ENCODE measurements at places on chromosomes 16 and 17.
A peak's percentile ranks its signal among the peaks of the same experiment; 100 is the strongest.

DNA sequence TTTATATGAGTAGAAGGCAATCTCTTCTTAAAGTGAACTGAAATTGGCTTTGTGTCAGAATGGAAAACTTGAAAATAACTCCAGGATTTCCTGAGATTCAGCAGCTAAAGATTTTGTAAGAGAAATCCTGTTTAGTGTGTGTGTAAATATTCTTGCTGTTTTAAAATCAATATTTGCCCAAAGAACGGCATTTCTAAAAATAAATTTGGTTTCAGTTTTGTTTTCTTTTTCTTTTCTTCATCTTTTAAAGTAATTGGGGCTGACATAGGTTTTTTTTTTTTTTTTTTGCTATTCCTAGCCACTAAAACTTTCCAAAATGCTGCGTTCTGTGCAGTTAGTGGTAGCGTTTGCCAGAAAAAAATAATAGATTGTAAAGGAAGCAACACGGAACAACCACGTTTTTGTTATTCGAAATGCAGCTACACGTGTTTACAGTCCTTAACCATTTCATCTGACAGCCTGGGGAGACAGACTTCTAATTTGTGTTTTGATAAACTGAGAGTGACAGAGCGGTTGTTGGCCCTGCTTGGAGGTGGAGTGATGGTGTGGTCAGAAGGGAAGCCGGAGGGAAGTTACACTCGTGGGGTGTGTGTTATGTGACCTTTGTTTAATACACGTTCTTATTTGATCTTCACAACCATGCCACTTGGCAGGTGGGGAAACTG, 21.6 kb upstream of the SMPD3 start:
- no peak for DNase-seq

DNA sequence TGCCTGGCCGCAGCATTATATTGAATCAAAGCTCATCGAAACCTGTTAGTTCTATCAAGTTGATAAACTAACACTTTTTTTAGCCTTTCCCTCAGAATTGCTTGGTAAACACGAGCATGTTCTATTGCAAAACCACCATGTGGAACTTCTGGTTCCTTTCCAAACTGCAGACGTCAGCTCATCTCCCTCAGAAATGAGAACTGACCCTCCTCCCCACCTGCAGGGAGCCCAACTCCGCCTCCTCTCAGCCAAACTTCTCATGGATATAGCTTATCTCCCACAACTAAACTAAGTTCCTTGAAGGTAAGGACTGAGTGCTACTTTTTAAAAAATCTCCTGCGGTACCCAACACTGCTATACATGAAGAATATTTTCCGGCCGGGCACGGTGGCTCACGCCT, 6.7 kb downstream of the SHMT1 start:
- DNase-seq, result no peak

DNA sequence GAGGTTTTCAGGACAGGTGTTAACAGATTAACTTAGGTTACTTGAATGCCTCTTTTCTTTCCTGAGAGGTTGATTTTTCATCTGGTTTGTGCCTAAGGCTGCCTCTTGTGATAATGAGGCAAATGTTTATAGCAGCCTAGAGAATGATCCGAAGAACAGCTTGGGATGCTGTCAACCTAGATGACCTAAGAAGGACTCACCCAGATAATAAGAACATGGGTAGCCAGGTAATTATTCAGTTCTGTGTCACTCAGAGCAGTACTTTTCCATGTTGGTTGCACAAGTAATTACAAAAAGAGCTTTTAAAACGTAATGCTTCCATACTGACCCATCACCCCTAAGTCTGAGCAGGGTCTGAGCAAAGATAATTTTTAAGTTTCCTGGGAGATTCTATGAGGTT, 60.3 kb downstream of the CHD9 start:
- DNase-seq, result no peak

DNA sequence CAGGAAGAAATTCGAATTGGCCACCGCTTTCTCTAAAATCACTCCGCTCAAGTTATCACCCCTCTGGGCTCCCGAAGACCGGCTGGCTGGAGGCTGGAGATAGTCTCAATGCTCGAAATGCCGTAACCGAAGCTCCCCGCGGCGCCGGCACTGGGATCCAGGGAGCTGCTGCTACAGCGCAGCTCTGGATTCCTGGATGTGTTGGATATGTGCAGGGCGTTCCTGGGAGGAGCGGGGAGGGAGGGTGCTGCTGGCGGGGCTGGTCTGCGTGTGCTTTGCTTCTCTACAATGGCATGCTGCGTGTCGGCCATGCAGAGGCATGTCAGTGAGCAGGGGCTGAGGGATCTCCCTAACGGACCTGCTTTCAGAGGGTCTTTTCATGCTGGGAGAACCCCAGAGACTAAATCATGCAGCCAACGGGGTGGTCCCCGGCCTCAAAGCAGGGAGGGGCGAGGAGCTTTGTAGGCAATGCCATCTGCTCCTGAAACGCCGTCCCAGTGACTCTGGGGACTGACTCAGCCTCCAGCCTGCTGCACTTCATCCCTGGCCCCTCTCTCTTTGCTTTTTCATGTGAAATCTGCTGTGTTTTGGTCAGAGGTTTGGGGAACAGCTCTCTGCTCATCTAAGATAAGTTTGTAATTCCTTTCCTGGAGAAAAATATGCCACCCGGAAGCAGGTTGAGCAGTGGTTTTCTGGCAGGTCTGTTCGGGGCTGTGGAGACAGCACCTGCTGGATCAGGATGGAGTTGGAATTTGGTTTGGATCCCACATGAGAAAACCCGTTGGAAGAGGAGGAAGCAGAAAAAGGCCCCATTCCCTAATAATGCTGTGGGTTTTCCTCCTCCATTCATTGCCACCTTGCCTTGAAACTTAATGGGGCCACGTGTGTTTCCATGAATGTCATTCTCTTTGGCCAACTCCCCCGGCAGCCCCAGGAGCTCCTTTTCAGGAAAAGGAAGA, 311.4 kb downstream of the SEC14L1 start:
- DNase-seq, result no peak

DNA sequence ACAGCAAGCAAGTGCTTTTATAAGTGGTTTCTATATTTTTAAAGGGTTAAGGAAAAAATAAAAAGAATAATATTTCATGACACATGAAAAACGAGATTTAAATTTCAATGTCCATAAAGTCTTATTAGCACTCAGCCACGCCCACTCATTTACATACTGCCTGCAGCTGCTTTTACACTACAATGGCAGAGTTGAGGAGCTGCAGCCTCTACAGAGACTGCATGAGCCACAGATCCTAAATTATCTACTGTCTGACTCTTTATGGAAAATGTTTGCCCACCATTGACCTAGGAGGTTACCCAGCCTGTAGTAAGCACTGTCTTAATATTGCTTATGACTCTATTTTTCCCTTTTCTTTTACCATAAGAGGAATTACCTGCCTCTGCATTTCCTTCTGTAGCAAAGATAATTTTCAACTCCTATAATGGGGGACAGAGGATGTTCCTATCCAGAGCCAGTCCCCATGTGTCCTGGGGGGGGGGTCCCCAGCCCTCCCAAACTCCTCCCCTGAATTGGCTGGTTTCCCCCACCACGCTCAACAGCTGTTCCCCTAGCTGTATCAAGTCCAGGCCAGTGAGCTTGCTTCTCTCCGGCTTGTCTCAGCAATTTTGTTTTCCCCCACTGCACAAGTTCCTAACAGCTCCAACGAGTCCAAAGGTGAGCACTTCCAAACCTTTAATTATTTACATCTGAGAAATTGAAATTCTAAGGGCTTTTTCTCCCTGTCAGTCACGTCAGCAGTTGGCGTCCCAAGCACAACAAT, 139.4 kb upstream of the ERCC4 start:
- DNase-seq, result no peak

GRCh38 chr17:2943981-2944380, 119.4 kb downstream of the OR1D5 start:
- no peak for DNase-seq

- peak; percentile 4 for DNase-seq
Measured at GRCh38 chr16:19655242-19655777, 62.7 kb downstream of the KNOP1 start.

GRCh38 chr17:37488607-37489196, 989 bp upstream of the DUSP14 start:
- peak; percentile 49 for DNase-seq

DNA sequence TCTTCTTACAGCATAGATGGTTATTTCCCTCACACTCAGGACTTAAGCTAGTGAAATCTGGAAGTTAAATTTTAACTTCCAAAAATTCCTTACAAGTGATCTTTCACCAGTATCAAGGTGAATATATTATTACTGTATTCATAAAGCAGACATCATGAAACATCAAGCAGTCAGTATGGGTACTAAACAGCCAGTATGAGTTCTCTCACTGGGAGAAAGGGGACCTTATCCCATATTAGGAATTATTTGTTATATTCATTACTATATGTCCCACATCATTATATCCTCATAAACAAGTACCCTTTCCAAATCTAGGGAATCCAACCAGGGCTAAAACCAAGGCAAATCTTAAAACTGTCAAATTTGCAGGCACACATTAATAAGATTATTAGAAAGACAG, 15.3 kb downstream of the NUFIP2 start:
- no peak for DNase-seq

DNA sequence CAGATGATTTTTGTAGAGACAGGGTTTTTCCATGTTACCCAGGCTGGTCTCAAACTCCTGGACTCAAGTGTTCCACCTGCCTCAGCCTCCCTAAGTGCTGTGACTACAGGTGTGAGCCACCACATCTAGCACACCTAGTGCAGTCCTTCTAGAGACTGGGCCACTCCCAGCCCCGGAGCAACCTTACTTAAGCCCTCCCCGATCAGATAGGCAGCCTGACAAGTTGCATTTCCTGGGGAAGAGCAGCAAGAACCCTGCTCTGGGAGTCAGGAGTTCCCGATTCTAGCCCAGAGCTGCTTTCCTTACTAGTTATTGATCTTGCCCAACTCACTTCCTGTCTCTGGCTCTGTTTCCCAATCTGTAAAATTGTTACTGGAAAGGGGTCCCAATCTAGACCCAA, 7.0 kb upstream of the NAGLU start:
- DNase-seq, result no peak

GRCh38 chr16:71499775-71500364, 10.7 kb upstream of the ZNF19 start:
- DNase-seq, result peak; percentile 26

GRCh38 chr16:8867932-8868415, 832 bp downstream of the CARHSP1 start:
- no peak for DNase-seq

Data from NCI-H748 treated with DMSO at 0.1 percent for 48 hours (cell line).